ENCODE measurements at places on chromosomes 6 and 20. TPM values are rescaled to one million over a fixed set of nuclear protein-coding genes. Genes with fewer than 3 reads are reported as not detected.
A peak's percentile ranks its signal among the peaks of the same experiment; 100 is the strongest.

The VSTM2L gene
- 0.78 TPM for total RNA-seq

The ASIP gene
- not detected for total RNA-seq

DNA sequence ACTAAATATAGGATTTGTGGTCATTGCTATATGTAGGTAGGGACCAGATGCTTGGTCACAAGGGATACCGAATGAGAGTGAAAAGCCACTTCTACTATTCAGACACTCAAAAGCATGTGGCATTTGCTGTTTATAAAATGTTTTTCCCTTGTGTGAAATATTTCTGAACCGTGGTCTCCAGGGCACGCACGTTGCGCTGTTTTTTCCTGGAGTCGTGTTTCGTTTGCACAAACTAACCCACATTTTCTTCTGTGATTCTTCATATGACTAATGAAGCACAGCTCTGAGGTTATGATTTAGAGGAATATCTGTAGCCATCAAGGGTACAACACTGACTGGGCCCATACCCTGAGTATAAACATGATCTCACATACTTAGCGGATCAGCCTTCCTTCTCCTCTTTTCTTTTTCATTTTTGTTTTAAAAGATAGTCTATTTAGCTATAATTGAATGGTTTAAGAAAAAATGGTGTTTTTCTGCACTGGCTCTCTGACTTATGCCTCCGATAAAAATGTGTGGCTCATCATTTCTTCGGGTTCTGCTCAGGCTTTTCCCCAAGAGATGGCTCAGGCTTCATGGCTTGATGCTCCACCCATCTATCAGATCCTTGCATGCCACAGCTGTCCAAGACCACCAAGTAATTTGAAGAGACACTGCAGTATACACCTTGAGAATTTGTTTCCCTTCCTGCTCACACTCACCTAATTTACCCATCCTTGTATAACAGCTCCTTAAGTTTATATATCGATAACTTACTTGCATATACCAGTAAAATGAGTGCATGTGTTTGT, 59.9 kb upstream of the HBS1L start:
- no peak for DNase-seq

The HLA-DQB1 gene
- 35.9 TPM for total RNA-seq

- DNase-seq, result peak; percentile 89
Measured at GRCh38 chr6:143427109-143427817, 23.2 kb downstream of the ADAT2 start.
